ENCODE measurements at places on chromosomes 5 and 9.

- no peak for DNase-seq
Measured at GRCh38 chr5:145462525-145462924, 372.6 kb downstream of the PRELID2 start.

- DNase-seq = no peak
Measured at GRCh38 chr5:111682121-111682520, 74.9 kb downstream of the NREP start.

GRCh38 chr5:11010429-11011210, 249.6 kb upstream of the DAP start:
- DNase-seq = no peak

DNA sequence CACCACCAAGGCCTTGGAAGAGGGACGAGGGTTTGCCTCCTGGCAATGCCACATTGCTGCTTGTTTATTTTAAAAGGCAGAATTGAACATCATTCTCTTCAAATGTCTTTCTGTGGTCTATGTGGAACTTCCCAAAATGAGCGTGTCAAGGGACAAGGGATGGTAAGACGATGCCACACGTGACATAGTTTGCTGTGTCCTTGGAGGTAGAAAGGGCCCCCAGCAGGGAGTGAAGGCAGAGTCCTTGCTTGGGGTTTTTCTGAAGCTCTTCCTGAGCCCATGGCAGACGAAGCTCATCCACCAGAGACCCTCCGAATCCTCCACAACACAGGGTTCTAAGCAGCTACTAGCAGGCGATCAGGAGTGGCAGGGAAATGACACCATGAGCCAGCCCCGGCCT, 28.3 kb downstream of the PRRX2 start:
- no peak for DNase-seq

DNA sequence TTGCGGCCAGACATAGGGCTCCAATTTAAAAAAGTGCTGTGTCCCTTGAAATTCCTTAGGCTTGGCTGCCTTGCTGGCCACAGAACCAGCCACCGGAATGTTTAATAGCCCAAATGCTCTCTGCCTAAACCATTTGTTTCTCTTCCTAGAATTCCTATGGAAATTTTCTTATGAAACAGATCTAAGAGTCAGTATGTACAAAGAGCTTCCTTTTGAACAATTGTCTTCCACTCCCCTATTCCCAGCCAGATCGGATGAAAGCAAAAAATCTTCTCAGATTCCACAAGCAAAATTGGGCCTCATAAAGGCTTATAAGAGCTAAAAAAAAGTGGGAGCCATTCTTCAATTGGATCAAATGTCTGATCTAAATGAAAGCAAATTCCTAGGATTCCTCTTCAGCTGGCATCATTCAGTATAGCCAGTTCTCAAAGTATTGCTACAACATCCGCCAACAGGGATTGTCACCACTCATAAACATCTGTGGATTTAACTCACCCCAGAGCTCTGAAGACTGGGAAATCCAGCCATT, 104.3 kb downstream of the CEMIP2 start:
- DNase-seq = no peak

- DNase-seq = no peak
Measured at GRCh38 chr5:32325062-32325461, 12.3 kb upstream of the MTMR12 start.

DNA sequence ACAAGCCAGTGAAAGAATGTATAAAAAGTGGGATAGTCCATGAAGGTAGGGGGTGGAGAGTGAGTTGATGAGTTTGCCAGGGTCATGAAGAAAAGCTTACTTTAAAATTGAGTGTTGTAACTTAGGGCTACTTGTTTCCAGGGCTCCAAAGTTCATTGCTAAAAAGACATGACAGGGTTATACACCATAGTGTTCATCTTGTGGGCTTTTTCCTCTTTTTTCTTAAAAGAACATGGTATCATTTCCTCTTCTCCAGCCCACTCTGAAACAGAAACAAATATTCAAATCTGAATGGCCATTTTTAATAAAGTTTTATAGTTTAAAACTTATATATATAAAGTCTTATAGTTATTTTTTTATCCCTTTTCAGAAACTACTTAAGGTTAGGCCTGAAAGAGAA, 115.7 kb upstream of the SMC2 start:
- no peak for DNase-seq

DNA sequence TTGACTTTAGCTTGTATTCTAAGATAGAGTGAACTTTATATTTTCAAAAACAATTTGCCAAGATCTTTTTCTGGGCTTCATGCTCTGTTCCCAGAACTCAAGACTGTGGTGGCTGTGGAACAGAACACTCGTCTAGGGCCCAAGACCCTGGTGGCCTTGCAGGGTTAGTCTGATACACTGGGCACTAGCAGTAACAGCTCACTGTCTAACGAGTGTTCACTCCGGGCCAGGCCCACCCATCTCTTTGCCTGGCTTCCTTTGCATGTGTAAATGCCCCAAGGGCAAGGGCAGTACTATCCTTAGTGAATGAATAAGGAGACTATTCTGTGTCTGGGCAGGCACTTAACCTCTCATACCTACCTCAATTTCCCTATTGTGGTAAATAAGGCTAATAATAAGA, 47.4 kb downstream of the PHF2 start:
- DNase-seq = no peak

GRCh38 chr9:126375386-126375785, 48.8 kb downstream of the MVB12B start:
- no peak for DNase-seq

- no peak for DNase-seq
Measured at GRCh38 chr9:37430841-37431597, 8.5 kb downstream of the GRHPR start.

Data from CD4-positive, alpha-beta T cell treated with Interleukin-12 subunit alpha and Interleukin-12 subunit beta, for 1 hour (primary cell).